ENCODE measurements at places on chromosomes 6 and 20.

DNA sequence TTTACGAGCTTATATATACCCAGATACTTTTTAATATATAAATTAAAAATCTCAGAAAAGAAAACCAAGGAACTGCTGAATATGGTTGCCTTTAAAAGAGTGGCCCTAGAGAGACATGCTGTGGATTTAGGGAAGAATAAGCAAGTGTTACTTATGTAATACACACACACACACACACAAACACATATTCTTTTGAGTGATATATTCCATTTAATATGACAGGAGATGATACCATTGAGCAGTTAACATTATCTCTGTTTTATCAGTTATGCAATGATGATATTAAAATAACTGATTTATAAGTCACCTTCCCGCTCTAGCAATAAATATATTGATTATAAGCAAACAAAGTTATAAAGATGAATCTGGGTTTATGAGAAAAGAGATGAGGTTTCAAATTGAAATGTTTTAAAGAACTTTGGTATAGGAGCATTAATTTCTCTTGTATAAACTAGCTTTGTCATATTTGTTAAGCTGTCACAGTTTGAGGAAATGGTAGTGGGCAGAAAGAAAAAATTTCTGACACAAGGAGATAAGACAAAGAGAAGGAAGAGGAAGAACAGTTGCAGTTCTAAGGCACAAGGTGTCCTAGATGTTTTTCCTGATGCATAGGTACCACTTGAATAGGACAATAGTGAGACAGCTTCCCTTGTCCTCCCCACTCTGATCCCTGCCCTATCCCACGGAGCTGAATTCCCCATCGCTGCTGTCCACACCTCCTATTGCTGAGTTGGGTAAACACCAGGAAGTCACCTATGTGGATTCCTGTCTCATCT, 26.4 kb downstream of the GPX5 start:
- no peak for DNase-seq

GRCh38 chr6:101422811-101423210, 29.3 kb downstream of the GRIK2 start:
- no peak for DNase-seq

- DNase-seq = no peak
Measured at GRCh38 chr6:40788661-40789655, 201.8 kb upstream of the LRFN2 start.

DNA sequence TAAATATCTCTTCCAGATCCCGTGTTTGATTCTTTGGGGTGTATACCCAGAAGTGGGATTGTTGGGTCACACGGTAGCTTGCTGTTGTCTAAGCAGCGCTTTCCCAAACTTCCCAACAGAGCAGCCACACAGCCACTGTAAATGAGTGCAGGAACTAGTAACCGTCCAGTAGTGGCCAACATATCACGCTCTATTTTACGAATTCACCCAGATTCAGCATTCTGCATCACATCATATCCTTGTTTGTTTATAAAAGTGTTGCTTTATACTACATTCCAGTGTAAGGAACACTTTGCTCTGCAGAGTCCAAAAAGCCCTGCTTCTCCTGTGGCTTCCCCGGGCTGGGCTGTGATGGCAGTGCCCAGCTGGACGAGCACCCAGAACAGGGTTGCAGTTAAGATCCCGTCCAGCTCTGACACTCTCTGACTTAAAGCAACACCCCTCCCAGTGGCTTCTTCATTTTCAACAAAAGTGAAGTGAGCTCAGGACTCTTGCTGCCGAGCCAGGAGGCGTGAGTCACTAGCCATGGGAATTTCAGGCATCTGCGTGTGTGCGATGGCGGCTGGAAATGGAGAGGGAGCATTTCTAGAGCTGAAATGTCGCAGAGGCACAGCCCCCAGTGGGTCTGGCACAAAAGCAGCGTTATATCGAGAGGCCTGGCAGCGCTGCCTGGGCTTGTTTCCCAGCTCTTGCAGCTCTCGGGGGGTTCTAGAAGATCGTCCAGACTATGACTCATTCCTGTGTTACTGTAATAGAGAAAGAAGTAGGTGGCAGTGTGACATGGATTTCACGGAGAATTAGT, 216.3 kb upstream of the ECI2 start:
- DNase-seq = no peak

DNA sequence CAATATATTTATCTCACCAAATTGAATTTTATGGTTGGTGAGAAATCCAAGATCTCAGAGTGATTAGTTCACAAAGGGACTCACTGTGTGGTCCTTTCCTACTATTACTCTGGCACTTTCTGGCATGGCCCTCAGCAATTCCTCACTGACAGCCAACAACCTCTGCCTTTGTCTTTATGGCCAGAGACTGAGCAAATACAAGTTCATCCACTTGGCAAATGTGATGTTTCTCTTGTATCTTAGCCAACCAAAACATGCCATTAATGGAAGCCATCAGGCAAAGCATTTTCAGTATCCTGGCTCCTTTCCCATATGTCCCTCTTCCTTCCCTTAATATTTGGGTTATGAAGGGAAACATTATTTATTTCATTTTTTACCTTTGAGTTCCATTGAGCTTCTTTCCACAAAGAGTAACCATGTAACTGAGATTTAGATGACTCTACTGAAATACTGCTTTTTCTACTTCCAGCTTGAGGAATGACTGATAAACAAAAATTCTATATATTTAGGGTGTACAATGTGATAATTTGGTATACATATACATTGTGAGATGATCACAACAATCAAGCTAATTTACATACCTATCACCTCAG, 30.8 kb upstream of the SMLR1 start:
- no peak for DNase-seq

DNA sequence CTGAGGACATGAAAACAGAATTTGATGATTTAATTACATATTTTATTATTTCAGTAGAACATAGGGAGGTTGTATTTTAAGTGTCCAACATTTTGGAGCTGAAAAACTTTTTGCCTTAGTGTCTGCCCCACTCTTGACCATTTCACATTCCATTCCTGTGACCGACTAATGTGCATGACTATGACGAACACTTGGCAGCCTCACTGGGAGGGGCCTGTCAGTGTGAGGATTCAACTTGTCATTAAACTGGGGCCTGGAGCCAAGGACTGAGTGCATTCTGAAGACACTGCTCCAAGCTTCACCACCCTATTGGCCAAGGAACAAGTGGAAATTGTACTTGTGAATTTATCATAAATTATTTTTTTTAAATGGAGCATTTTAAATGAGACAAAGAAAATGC, 661.3 kb downstream of the BCKDHB start:
- no peak for DNase-seq

- DNase-seq = no peak
Measured at GRCh38 chr6:1745814-1746213, 136.1 kb downstream of the FOXC1 start.

DNA sequence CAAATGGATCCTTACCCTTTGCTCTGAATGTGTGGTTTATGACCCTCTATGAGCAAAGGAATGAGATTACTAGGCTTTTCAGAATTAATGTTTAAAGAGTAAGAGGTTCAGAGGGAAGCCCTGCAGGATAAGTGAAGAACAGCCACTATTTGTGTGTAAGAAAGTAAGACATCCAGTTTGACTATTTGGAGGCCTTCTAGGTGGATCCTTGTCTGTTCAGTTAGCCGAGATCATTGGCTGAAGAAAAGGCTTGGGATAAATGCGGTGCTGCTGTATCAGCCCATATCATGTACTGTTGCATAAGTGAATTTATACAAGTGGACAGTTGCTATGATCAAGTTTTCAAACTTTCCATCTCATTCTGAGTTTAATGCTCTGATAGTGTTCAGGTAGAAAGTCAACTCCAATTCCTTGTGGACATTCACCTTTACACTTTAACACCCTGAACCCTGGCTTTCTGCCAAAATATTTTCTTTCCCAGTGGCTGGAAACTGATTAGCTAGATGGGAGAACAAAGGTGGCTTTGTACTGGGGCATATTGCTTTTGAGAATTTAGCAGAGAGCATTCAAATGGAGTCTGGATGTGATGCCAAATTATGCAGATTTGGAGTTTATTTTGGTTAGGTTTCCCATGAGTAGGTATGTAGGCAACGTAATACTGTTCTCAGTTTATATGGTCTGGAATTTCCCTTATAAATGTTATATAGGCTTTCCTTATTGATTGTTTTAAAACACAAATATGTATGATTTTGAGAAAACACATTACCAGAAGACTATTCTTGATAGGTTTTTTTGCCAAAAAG, 15.0 kb downstream of the PARD6B start:
- no peak for DNase-seq

DNA sequence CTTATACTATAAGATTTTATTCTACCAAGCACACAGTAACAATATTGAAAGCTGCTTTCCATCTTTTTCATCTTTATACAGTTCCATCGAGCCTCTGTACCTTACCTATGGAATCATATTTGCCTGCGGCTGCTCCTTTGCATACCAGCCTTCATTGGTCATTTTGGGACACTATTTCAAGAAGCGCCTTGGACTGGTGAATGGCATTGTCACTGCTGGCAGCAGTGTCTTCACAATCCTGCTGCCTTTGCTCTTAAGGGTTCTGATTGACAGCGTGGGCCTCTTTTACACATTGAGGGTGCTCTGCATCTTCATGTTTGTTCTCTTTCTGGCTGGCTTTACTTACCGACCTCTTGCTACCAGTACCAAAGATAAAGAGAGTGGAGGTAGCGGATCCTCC, 89.8 kb downstream of the SLC16A10 start:
- DNase-seq = no peak

GRCh38 chr6:126388104-126388598, 48.2 kb downstream of the CENPW start:
- no peak for DNase-seq

DNA sequence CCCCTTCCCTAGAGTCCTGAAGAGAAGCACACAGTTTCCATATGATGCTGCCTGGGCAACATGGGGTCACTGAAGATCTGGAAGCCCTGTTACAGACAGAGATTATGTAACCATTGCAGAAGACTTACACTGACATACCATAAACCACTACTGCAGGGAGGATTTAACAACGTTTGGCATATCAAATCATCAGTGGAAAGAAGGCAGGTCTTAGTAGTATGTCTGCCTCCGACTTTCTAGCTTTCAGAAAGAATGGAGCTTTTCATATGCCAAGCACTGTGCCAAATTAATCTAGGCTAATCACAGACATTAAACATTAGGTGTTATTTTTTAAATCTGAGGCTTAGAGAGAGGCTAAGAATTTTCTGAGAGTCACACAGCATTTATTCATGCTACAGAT, 144.3 kb downstream of the ADGRB3 start:
- no peak for DNase-seq

DNA sequence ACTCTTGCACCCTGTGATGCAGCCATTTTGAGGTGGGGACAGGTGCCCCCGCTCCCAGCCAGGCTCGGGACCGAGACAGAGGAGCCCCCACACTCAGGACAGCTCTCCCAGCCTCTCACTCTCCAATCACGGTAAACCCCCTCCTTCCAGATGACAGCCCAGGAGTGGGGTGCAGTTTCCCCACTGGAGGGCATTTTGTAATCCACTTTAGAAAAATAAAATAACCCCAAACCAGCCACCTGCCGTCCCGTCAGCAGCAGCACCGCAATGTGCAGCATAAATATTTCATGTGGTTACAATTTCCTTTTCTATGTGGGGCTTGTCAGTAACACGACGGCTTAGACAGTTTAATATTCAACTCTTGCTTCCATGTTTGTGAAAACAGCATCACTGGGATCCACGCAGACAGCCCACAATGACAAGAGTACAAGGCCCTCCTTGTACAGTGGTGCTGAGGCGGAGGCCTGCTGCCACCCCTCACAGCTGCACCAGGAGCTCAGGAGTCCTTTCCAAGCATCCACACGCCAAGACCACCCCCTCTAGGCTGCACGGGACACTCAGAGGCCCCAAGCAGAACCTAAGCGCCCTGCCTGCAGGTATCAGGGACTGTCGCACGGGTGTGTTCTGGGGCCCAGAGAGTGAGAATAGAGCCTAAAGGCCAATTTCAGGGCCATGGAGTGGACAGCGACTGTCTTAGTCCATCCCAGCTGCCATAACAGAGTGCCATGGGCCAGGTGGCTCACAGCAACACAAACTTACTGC, 116.7 kb downstream of the JPH2 start:
- no peak for DNase-seq

GRCh38 chr6:116159782-116160524, 34.0 kb upstream of the COL10A1 start:
- no peak for DNase-seq

GRCh38 chr20:5003626-5004025, 2.3 kb upstream of the SLC23A2 start:
- DNase-seq = no peak

DNA sequence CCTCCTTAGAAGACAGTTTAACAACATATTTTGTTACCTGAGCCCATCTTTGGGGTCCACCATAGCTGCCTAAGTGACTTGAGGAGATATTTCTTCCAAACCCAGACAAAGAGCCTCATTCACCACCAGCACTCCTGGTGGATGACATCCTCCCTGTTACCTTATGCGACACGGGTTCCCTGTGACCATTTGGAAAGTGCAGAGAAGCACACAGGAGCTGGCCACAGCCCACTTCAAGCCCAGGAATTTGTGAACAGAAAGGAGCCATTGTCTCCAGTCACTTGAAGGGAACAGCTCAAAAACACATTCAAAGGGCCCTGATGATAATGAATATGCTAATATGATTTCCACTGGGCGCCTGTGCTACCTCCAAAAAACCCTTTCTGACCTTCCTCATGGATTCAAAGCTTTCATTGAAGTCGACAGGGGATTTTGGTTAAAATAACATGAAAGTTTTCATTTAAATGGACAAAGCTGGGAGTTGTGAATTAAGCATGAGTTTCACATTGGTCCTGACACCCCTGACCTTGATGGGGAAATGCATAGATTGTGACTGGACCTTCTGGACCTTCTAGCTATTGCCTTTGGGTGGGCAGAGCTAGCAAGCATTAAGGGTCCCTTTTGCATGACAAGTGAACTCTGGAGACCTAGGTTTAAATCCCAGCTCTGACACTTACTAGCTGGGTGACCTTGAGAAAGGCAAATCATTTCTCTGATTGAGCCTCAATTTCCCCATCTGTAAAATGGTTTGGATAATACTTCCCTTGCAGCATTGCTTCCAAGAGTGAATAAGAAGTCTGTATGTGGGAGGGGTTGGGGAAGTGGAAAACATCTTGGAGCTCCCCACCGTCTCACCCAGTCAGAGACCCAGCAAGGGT, 83.3 kb upstream of the SIRPA start:
- DNase-seq = no peak

- DNase-seq = no peak
Measured at GRCh38 chr6:159973951-159974350, 5.1 kb downstream of the IGF2R start.

DNA sequence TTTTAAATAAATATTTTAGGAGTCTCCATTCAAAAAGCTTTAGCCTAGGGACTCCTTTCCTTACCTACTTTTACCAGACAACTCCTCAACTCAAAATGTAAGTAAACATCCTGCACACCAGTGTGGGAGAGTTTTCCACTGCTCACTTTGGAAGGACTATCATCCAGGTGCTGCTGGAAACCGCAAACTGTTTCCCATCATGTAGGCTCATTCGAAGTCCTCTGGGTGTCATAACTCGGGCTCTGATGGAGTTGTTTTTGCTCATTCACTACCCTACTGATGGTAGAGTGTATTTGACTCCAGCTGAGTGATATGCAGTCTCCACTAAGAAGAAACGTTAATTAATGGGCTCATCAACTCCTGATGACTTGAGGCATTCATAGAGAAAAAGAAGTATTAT, 136.5 kb upstream of the AKAP12 start:
- no peak for DNase-seq

GRCh38 chr20:15642676-15643075, 930.6 kb downstream of the KIF16B start:
- no peak for DNase-seq

GRCh38 chr6:31175971-31176370, 5.5 kb upstream of the POU5F1 start:
- no peak for DNase-seq

Measured in D721Med (cell line).